ENCODE measurements at places on chromosomes 2 and 18.

- DNase-seq, result no peak
These were observed 863.4 kb upstream of the KLHL29 start for GRCh38 chr2:22521620-22522019.

DNA sequence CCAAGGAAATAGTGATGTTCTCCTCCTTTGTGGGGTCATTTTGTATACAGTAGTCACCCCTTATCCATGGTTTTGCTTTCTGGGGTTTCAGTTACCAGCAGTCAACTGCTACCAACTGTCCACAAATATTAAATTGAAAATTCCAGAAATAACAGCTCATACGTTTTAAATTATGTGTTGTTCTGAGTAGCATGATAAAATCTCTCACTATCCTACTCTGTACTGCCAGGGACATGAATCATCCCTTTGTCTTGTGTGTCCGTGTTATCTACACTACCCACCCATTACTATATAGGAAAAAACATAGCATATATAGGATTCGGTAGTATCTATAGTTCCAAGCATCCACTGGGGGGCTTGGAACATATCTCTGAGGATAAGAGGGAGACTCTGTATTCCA is 120.9 kb upstream of the DCC start:
- no peak for DNase-seq

GRCh38 chr2:144508172-144508851 is 11.6 kb downstream of the ZEB2 start:
- peak; percentile 48 for DNase-seq

GRCh38 chr2:97754690-97755346 is 41.4 kb downstream of the ZAP70 start:
- no peak for DNase-seq

- DNase-seq, result no peak
These were observed 173.9 kb upstream of the ERBB4 start for GRCh38 chr2:212712466-212712865.

- no peak for DNase-seq
These were observed 200.9 kb upstream of the MEIS1 start for GRCh38 chr2:66233981-66234380.

DNA sequence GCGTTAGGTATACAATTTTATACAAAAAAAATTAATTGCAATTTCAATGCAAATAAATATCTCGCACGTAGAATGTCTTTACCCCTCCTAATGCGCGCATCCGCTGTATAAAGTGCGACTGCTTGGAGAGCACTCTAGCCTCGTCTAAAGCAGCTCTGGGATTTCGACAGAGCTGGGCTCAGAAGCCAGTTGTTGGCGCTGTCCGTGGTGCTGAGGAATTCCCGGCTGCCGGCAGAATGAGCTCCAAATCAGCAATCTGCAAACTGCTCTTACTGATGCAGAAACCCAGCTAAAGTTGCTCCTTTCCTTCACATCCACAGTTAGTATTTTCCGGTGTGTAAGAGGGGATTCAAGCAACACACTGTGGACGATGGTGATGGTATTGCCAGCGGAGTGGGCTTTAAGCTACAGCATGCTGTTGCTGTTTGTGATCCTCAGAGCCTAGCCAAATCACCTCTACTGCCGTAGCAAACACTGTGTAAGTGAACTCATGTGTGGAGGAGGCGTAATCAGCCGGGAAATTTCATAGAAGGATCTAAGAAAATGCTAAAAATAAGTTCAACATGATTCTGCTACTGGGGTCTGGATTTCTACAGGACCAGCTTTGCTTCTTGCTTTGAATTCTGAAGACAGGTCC is at the start of gene VWC2L:
TSS of gene VWC2L (plus strand) at position 137 of the 637 bp plus-strand sequence. CDS start 3,140 bp downstream, outside the sequence.
- peak; percentile 4 for DNase-seq

- DNase-seq, result no peak
These were observed 141.8 kb upstream of the CTNNA2 start for GRCh38 chr2:79370976-79371538.

DNA sequence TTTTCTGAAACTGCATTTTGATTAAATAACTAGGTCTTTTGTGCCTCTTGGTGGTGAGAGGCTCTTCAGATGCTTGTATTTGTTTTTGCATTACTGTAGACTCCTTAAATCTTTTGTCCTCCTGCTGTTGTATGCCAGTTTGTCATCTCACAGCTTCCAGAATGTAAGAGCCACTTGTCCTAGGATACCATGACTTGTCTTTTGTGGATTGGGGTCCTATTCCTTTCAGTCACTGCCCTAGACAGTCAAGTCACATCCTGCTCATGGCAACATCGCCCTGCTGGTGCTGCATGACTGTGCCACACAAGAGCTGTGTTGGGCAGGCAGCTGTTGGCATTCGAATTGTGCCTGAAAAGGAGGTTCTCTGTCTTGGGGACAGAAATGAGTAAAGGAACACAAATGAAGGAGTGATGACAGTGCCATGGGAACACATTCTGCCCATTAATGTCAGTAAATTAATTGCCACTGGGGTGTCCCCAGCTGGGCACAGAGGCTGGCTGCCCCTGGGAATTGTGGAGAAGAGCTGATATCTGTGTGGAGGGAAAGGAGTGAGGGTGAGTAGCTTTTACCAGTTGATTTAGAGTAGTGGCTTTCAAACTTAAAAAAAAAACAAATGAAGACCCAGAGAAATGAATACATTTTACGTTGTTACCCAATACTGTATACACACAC is 140.3 kb downstream of the ARL6IP6 start:
- no peak for DNase-seq

DNA sequence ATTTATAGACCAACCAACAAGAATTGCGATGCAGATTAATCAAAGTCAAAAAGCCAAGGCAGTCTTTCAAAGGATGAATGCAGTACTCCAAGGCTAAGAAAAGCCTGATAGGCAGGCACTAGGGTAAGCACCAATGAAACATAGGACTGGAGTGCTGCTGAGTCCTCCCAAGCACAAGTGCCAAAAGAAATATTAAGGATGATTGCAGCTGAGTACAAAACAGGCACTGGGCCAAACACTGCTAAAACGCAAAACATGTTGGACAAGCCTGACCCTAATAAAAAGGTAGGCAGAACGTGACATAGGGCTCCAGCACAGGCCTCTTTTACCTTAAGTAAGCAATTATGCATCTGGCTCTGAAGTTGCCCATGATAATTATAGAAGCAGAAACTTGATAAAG is 160.1 kb upstream of the LRP1B start:
- no peak for DNase-seq

DNA sequence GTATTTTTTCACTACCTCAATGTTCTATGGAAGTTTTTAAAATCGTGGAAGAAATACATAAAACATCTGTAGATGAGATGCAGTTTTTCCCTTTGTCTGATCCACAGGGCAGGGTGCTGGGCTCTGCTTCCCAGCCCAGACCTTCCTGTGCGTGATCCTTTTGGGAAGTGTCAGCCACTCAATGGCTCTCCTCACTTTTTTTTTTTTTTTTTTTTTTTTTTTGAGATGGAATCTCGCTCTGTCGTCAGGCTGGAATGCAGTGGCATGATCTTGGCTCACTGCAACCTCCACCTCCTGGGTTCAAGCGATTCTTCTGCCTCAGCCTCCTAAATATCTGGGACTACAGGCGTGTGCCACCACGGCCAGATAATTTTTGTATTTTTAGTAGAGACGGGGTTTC is 32.8 kb downstream of the SOWAHC start:
- no peak for DNase-seq

- DNase-seq, result peak; percentile 75
These were observed 10.6 kb downstream of the CFLAR start for GRCh38 chr2:201126308-201127151.

DNA sequence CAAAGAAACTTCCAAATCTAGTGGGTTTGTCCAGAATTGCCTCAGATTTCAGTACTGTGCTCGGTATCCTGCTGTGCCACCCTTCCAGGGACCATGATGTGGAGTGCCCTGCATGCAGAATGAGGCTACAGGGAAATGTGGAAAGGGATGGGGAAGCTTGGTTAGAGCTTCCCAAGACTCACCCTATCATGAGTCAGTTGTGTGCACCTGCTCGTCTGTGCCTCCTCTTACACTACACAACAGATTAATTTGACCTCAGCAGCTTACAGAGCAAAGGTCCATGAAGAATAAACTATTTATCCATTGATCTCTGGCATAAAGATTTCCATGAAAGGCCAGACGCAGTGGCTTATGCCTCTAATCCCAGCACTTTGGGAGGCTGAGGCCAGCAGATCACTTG is 21.3 kb upstream of the NCK2 start:
- DNase-seq, result no peak

DNA sequence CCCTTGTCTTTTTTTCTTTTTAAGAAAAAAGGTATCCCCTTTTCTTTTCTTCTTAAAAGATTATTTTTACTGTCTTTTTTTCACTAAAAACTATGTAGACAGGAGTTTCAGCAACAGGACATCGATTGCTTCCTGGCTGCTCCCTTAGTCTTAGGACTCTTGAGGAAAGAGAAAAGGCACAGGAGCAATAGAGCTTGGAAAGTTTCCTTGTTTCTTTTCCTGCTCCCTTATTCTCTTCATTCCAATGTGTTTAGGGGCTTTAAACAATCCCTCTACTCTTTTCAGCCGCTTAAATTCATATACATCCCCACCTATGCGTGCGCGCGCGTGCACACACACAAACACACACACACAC is 225.9 kb upstream of the FBXO11 start:
- no peak for DNase-seq

GRCh38 chr2:6826081-6826913 is 39.4 kb downstream of the CMPK2 start:
- DNase-seq, result peak; percentile 68
